ENCODE measurements at places on chromosomes 3 and 15.

- no peak for DNase-seq
Observed at GRCh38 chr15:31236184-31237042, 90.2 kb upstream of the KLF13 start.

DNA sequence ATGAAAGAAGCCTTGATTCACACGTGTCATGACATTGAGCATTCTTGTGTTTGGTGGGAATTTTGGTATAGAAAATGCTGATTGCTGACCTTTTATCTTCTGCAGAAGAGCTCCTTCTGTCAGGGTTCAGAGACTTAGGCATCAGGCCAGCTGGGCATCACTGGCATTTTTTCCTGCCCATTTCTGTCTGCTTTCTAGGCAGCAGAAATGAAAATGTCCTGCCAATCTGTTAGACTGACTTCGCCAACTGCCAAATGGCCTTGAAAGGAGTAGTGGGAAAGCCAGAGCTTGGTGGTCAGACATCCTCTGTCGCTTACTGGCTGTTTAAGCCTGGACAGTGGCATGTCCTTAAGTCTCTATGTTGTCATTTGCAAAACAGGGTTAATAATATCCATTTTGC lies 57.4 kb downstream of the EEFSEC start:
- no peak for DNase-seq

DNA sequence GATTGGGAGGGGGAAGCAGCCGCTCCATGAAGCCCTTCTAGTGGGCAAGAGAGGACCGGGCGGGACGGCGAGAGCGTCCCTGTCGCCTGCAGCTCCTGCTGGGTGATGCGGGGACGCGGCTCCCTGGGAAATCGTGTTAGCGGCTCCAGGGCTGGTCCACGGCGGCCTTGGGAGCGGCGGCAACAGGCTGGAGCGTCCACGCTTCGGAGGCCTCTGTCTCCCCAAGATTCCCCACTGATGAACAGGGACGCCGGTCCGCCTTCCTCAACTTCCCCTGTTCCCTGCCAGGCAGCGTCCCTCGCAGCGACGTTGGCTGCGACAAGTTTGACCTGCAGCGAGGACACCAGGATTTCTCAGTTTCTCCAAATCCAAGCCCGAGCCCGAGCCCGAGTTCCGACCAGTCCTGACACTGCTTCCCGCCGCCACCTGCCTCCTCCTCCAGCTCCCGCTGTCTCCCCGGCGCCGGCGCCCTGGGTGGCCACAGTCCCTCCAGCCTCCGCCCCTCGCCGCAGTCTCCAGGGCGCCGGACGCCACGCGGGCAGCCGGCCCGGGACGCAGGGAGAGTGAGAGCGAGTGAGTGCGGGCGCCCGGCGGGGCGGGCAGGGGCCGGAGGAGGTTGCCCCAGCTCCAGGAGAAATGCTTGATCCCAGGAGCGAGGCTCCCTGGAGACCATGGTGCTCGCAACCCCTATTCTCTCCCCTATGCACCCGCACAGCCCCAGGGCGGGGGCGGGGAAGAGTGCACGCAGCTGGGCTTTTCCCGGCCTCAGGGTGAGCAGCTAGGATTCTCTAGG lies 78.1 kb upstream of the RNF7 start:
- no peak for DNase-seq

GRCh38 chr3:149174901-149175300 lies 45.5 kb downstream of the HPS3 start:
- no peak for DNase-seq

DNA sequence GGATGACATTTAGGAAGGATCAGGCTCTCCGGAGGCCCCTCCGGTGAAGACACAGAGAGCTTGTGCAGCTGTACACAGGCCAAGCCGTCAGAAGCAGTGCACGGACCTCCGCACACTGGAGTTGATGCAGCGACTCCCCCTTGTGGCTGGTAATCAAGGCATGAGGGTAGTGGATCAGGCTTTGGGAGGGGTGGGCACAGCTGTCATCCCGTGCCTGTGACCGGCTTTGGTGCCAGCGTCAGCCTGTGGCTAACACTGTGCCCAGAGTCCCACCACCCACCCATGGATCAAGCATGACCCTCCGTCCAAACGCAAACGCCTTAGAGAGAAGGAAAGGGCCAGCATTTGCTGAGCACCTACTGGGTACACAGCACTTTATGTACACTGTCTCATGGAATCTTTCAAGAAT lies 8.2 kb upstream of the GRIP2 start:
- peak; percentile 50 for DNase-seq

DNA sequence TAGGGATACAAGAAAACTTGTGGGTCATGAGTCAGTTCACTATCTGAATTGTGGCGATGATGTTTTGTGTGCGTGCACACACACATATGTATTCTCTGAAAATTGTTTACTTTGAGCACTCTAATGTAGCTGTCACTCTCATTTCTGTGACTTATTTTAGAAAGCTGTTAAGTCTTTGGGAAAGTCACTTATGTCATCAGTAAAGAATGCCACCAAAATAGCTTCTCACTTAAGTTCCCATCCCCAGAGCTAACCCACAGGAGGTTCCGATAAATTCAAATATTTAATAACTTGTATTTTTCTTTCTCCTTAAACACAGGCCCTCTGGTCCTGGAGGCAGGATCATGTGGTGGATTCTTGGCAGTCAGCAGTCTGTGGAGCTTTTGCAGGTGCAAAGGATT lies 138.3 kb downstream of the LRIG1 start:
- DNase-seq, result no peak

GRCh38 chr3:137148406-137148805 lies 190.6 kb downstream of the IL20RB start:
- DNase-seq, result no peak

DNA sequence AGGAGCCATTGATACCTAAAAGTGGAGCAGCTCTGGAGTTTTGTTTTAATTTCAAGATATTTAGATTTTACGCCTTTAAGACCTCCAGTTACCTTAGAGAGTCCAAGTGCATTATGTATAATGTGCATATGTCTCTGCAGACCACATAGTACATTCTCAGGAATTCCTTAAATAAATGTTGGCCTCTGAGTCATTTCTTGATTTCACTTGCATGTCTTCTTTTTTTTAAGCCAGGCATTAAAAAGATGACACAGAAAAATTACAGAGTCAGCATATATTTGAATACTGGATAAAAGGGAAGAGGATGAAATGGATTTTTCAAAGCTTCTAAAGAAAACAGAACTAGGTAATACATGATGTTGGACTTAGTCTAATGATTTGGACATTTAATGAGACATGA lies 125.2 kb downstream of the TMCO5A start:
- DNase-seq, result no peak

- no peak for DNase-seq
Observed at GRCh38 chr3:150371741-150372254, 36.3 kb upstream of the TSC22D2 start.

- DNase-seq, result no peak
Observed at GRCh38 chr15:79194386-79194785, 88.1 kb upstream of the ANKRD34C start.

DNA sequence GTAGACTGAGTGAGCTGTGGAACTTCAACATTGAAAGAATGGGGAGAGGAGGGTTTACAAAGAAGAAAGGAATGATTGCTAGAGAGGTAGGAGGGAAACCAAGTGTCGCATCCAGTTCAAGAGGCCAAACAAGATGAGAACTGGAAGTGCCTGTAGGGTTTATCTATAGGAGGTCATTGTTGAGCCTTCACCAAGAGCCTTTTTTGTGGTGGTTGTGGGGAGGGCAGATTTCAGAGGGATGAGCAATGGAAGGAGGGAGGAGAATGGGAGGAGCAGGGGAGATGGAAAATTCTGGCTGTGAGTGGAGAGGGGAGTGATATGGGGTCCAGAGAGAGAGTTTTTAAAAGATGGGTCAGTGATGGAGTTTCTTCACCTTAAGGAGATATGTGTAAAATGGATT lies 8.5 kb downstream of the PDIA5 start:
- DNase-seq, result no peak

DNA sequence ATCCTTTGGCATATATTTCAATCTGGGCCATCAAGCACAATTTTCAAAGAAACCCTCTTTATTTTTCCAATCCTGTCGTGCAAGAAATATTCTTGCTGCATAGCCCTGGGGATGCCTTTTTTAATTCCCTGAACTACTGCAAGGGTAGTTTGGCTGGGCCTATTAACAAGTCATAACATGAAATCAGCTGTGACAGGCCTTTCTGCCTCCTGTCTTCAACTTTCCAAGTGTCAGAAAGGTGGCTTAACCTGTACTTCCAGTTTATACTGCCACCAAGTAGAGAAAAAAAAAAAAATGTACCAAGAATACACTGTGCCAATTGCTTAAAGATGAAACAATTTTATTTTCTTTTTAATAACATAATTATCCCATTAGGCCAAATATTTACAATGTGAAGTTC lies 32.4 kb upstream of the SPPL2A start:
- DNase-seq, result no peak

- no peak for DNase-seq
Observed at GRCh38 chr15:66742286-66742685, 40.2 kb downstream of the SMAD6 start.

DNA sequence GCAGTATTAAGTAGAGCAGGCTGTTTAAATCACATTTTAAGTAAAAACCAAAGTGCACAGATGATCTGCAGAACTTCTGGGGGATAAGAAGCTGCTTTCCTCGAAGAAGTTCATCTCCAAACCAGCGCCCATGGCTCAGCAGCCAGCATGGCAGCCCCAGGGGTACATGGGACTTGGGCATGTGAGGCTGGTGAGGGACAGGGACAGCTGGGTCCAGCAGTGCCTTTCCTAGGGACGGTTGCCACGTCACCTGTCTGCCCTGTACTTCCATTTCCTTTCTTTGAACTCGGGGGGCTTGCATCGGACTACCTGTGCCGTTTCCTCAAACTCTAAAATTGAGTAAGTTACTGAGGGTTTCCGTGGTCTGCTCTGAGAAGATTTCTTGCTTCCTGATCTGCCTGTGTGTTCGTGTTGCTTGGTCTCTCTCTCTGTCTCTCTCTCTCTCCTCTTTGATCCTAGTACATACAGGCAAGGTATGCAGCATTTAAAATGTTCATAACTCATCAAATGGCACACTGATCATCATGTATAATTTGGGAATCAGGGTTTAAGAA lies 67.6 kb downstream of the IGF1R start:
- DNase-seq, result no peak

DNA sequence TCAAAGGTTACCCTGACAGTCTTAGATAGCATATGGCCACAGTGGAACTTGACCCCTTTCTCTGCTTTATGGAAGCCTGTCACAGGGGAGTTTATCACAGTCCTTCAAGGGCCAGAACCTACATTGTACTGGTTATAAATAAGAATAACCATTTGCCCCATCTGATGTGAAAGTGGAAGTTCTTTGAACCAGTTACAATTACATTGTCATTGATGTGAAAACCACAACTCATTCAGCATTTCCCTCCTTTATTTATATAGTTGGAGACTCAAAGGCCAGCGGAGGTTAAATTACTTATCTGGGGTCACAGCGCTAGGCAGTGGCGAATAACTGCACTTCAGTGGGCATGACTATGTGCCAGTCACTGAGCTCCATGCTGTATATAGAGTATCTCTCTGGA lies 60.5 kb upstream of the TBC1D5 start:
- DNase-seq, result no peak

- no peak for DNase-seq
Observed at GRCh38 chr3:126126811-126127431, 43.0 kb upstream of the SLC41A3 start.

GRCh38 chr3:182786564-182787196 lies 6.6 kb upstream of the ATP11B start:
- no peak for DNase-seq

DNA sequence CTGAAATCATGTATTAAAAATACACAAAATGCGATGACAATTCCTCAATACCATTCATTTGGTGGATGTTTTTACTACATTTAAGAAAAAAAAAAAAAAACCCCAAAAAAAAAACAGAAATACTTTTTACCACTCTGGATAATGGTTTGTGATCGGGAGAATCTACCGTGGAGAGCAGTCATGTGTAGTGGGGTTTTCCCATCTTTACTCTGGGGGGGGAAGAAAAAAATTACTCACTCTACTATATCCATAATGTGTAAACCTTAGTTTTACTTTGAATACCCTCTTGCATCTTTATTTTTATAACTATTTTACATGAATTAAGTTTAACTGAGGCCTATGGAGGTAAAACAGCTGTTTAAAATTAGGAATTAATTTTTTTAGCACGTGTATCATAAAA lies 83.3 kb downstream of the ANKRD28 start:
- no peak for DNase-seq
